Thymus (tissue), 14 donors: ENCODE measurements at places on chromosomes 6 and 20. TPM values are rescaled to one million over a fixed set of nuclear protein-coding genes. Genes with fewer than 3 reads are reported as not detected.

Gene DLL1
- 1.6 TPM for total RNA-seq

Gene FAM83B
- 6.6 TPM for total RNA-seq

Gene ECT2L
- 0.09 TPM for total RNA-seq

Gene ZNF311
- total RNA-seq = 0.76 TPM

Gene PKHD1
- 0.05 TPM for total RNA-seq

Gene ADTRP
- total RNA-seq = 7.0 TPM

Gene SIRPG
- 26.0 TPM for total RNA-seq

Gene DEFB132
- total RNA-seq = not detected

Gene ITPA
- 46.0 TPM for total RNA-seq

DNA sequence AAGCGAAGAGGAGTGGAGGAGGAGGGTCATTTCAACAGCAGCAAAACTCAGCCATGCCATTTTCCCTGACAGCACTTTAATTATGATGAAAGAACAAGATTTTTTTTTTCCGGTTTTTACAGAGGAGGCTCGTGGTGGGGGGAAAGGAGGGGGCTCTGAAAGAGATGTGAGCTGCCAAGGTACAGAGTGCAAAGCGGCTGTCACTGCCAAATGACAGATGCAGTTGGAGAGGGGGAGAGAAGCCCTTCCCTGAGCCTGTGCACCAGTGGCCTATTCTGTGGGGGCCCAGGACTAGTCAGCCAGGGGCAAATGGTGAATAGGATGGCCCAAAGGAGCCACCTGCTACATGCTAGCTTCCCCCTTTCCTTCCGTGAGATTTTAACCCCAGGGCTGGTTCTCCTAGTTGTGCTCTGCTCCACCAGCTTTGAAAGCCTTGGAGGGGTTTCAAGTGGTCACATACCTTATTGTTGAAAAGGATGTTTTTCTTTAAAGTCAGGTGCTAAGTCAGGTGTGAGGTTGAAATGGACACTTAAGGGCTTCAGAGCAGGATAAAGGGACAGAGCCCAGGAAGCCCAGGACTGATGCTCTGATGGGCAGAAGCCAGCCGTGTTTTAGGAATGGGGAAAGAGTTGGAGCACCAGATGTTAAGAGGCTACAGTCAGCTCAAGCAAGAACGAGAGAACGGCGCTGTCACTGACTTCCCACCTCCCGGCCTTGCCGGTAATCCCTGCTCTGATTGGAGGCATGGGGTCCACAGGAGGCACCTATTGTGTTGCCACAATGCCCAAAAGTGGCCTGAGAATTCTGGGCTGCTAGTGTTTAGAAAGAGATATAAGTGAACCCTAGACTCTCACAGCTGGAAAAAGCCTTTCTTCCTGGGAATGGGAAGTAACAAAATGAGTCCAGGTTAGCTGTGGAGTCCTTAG lies 24.8 kb downstream of the GNAS start:
- DNase-seq = no peak

GRCh38 chr6:157887892-157888291 lies 64.8 kb downstream of the SNX9 start:
- no peak for DNase-seq

DNA sequence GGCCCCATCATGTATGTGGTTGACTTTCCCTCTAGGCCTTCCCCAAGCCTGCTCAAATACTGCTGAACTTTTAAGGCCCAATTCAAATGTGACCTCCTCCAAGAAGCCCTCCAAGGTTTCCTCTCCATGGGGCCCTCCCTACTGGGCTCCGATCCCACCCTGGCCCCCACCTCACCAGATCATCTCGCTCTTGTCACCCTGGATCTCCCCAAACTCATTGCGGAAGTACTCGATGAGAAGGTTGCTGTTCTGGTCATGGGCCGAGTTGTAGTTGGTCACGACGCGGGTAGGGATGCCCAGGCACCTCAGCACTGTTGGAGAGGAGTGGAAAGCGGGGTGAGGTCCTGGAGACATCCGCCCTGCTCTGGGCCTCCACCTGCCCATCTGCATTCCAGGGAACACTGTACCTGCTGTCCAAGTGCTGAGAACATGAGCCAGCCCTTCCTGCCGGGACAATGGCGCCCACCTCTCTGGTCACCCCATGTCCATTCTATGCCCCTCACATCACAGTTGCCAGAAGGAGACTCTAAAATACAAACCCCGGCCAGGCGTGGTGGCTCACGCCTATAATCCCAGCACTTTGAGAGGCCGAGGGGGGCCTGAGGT lies 23.1 kb downstream of the TGM2 start:
- DNase-seq = no peak

DNA sequence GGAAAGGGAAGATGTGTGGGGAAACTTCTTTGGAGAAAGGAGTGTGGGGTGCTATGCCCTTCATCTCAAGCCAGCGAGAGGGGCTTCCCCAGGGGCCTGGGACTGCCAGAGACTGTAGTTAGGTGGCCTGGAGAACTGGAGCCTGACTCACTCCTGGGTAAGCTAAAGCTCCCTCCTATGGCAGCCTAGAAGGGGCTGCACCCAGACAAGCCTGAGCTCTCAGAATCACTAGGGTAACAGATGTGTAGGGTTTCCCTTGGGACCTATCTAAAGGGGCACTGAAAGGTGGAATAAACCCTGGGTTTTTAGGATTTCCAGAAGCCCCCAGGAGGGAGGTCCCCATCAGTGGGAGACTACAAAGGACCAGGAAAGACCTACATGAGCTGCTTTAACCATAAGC lies 1.6 kb upstream of the ARMC2 start:
- DNase-seq = no peak

GRCh38 chr6:138450445-138450844 lies 46.4 kb downstream of the HEBP2 start:
- DNase-seq = no peak

- no peak for DNase-seq
These were observed 459.7 kb upstream of the HTR1E start for GRCh38 chr6:86477500-86478148.

GRCh38 chr6:83073615-83074014 lies 6.1 kb downstream of the DOP1A start:
- DNase-seq = no peak

DNA sequence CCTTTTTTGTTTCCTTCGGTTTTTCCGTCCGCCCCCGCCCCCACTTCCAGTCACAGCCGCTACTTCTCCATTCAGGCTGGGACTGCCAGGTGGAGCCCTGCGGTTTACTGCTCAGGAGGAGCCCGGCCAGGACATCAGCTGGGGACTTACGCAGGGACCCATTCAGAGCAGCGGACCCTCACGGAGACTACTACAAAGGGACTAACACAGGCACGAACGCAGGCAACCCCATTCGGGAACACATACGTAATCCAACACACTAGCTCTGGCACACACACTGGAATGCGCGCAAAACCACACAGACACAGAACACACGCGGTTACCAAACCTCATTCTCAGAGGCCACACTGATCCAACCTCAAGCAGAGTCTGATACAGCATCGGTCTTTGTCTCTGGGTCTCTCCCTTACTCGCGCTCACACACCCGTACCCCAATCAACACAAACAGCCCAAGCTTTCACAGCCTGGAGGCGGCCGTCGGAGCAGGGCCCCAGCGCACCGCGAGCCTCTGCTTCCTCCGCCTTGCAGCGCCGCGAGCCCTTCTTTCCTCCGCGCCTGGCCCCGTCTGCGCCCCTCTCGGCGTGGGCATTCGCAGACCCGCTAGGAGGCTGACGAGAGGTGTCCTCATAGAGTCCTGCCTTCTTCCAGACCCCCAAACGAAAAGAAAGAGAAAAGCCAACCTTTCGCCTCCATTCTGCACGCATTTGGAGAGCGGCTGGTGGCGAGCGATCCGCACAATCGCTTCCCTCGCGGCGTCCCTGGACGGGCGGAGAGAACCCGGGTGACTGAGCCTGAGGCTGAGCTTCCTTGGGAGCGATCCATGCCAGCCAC lies 1.1 kb upstream of the SLC32A1 start:
- no peak for DNase-seq

DNA sequence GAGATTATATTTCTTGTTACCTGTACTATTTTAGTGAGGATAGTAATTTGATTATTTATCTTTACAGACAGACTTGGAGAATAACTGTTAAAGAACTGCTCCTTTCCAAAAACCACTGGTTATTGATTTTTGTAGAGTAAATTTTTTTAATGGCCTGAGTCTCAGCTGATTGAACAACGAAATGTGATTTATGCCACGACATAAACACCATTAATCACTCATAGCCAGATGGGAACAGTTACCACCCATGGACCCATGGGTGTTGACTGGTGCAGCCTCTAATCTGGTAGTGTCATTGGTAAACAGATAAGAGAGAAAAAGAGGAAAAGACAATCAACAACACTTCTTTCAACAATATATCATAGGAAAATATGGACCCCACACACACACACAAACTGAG lies 101.4 kb upstream of the BEND6 start:
- no peak for DNase-seq

DNA sequence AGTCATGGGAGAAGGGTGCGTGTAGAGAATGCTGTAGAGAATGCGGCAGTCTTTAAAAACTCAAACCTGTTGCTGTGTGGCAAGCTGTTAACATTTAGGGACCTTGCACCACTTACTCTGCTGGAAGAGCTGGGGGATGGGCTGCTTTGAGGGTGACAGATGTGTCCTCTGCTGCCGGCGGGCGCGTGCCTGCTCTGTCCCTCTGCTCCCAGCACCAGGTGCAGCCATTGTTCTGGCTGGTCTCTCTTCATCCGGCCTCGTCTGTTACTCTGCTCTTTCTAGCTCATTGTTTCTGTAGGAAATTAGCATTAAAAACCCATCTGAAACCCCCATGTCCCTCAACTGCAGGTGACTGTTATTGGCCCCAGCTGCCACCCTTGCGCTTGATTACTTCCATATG lies 78.5 kb downstream of the CBFA2T2 start:
- DNase-seq = peak; percentile 63

GRCh38 chr20:2759603-2760296 lies 40.7 kb downstream of the CPXM1 start:
- DNase-seq = no peak

DNA sequence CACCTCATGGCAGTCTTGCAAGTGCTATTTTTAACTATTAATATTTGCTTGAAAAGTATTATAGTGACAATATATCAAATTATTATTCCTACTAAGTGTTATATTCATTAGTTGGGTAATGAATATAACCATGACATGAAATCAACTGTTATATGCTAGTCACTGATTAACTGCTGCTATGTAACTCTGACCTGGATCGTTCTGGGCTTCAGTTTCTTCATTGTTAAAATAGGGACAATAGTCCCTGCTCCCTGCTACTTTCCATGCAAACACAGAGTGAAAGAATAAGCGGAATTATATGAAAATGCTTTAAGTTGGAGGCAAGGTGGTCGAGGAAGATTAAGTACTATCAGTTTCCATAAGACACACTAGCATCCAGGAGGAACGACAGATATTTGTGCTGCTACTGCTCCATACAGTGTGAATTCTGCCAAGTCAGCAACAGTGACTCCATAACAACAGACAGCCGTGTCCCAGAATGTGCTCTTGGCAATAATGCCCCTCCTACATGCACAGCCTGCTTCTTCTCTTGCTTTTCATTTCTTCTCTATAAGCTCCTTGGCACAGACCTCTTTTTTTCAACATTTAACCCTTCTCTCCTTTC lies 107.2 kb downstream of the CHD6 start:
- DNase-seq = no peak

DNA sequence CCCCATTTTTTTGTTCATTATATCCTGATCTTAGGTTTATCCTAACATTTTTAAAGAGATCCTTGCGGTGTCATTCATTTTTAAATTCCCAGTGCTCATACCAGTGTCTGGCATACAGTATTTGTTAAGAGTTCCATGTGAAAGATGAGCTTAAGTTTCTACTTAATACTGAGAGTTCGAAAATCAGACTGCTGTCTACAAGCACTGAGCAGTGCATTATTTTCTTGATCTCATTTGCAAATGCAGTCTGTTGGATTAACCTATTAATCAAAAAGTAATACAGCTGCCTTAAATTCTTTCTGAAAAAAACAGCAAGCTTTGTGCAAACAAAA lies 663 bp downstream of the COQ3 start:
- DNase-seq = no peak

GRCh38 chr6:91020744-91021143 lies 433.9 kb upstream of the MAP3K7 start:
- DNase-seq = no peak

DNA sequence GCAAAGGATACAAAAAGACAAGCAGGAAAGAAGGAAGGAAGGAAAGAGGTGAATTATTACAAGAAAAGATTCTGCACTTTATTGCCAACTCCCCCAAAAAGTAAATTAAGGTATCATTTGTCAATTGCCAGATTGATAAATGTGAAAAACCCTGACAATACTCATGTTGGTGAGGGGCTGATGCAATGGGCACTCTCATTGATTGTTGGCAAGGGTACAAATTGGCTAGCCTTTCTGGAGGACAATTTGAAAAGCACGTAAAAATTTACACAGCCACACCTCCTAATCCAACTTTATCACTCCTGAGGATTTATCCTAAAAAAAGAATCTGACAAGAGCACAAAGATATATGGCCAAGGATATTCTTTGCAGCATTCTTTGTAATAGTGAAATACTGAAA lies 47.7 kb downstream of the SCML4 start:
- DNase-seq = no peak

- no peak for DNase-seq
These were observed at the start of gene DCBLD1 for GRCh38 chr6:117482240-117483003. TSS of gene DCBLD1 (plus strand) at chr6:117482674. CDS start at chr6:117482782, 108 bp downstream.

GRCh38 chr6:157570752-157571151 lies 189.8 kb downstream of the ZDHHC14 start:
- DNase-seq = no peak
